ENCODE measurements at places on chromosomes 5 and 9.

DNA sequence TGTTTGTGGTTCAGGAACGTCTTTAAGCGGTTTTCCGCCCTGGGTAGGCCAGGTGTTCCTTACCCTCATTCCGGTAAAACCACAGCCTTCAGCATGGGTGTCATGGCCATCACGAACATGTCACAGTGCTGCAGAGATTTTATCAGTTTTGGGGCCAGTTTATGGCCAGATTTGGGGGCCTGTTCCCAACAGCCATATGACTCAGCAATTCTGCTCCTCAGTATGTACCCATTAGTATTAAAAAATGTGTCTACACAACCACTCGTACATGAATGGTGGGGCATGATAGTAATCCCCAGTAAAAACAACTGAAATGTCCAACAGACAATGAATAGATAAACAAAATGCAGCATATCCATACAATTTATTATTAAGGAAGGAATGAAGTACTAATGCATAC lies 51.9 kb upstream of the TTC23L start:
- no peak for DNase-seq

- DNase-seq: peak; percentile 4
Observed at GRCh38 chr5:141763541-141763940, 81.5 kb upstream of the ARAP3 start.

DNA sequence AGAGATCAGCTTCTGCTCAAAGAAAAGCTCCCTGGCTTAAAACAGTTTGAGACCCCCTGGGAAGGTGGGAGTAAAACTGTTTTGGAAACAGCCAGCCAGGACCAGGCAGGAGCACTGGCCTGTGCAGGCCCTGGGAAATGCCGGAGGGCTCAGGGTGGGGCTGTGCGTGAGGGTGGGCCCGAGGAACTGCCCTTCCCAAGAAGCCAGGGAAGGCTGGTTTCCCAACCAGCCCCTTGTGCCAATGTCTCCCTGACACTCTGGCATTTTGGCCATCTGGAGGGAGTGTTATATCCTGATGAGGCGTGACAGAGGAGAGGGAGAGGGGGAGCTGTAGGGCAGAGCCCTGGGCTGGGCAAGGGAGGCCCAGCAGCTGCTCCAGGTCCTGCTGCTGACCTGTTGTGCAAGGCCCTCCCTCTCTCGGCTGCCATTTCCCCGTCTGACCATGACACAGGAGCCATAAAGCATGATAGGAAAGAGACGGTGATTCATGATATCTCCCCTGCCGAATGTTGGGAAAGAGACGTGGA lies 16.1 kb downstream of the OLFML2A start:
- no peak for DNase-seq

GRCh38 chr9:19623941-19624340 lies 164.9 kb downstream of the SLC24A2 start:
- DNase-seq: peak; percentile 56

DNA sequence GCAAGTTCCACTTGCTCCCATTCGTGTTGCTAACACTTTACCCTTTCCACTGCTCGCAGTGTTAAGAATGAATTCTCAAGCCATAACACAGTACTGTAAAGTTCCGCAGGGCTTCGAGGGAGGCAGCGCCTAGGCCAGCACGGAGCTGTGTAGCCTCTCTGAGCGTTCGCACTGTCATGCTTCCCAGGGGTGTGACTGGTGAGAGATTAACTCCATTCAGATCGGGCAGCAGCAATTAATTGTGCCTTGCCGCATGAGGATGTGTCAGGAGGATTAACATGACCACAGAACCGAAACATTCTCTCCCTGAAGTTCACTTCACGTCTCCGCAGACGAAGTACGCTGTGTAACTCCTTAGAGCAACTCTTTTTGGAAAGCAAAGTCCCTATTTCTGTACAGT lies 23.2 kb downstream of the ZBTB34 start:
- DNase-seq: peak; percentile 93

DNA sequence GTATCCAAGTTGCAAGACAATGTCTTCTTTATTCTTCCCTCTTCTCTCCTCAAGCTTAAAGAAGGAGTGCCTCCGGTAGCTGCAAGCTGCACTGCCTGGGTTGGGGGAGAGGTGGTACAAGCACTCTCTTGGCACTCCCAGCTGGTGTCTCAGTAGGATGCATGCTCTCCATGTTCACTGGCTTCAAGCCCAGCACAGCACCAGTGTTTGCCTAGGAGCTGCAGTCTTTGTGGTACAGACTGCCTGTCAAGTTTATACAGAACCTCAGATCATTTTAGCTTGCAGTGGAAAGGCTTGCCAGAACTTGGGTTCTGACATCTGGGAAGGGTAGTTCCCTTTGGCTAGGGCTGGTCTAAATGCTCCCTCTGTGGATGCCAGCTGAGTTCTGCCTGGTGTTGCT lies 505.6 kb downstream of the MAN2A1 start:
- no peak for DNase-seq

DNA sequence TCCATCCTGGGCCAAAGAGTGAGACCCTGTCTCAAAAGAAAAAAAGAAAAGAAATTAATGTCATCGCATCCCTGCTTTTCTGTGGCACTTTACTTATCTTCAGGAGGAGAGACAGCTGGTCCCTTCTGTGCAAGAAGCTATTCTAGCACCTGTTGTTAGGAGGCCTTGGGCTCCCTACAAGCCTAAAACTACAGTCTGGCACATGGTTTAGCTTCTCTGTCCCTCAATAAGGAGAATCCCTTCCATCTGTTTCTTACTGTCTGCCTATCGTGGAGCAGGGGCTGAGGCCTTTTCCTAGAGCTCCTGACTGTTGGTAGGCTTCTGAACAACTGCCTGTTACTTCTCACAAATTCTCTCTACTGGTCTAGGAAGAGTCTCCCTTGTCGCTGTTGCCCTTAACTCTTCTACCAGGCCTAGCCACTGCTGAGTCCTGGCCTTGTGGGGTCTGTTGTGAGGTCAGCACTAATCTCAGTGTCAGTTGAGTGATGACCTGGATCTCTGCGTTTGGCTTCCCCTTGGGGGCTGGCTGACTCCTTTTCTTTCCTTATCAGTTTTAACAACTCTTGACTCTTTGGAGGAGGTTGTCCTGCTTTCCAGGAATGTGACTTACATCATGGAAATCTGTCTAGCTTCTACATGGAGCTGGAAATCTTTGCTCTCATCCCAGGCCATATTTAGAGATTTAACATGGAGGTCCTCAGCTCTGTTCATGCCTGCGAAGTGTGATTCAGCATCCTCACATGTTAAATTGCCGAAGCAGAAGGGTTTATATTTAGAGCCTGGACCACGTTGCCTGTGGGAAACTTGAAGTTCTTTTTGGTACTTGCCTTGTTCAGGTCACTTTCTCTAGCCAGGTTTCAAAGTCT lies 5.7 kb upstream of the GARNL3 start:
- DNase-seq: peak; percentile 80

DNA sequence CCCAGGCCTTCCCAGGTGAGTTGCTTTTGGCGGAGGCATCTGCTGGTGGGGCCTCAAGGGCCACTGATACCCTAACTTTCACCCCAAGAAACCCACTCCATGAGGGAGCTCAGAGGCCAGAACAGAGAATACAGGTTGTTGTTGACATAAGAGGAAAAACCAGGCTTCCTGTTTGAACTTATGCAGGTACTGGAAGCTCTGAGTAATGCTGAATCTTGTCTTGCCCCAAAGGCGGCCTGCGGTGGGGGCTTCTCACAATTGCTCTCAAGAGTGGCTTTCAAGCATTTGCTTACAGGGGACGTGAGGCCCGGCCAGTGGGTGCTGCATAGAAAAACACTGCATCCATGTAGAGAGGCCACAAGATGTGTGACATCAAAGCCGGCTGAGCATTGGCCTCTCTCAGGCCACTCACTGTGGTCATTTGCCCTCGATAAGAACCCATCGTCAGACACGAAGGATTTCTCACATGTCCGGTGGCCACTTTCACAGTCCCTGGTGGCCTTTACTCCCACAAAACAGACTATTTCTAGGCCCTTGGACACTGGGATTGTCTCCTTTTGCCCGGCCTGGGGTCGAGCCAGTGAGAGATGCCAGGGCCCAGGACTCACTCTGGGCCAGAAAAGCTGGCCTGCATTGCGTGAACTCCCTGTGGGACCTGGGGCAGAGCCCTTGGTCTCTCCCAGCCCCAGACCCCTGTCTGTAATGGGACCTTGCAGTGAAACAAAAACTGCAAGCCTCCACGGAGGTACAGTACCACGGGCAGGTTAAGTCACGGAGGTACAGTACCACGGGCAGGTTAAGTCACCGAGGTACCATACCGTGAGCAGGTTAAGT lies 34.5 kb upstream of the TCF7 start:
- no peak for DNase-seq

DNA sequence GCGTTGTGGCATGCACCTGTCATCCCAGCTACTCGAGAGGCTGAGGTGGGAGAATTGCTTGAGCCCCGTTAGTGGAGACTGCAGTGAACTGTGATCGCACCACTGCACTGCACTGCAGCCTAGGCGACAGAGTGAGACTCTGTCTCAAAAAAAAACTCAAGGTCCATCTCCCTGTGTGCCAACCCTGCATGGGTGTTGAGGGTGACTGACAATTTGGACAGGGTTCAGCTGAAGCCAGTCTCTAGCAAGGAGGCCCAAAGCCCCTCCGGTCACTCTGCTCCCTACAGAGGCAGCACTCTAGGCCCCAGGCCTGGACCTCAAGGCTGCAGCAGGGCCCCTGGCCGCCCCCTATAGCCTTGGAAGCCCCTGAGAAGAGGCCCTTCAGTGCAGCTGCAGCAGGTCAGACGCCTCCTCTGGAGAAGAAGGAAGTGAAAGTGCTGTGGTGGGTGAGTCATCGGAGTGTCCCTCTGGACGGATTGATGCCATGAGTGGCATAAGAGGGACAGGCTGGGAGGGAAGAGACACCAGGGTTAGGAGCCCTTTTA lies 39.2 kb upstream of the NEK6 start:
- DNase-seq: no peak
